ENCODE measurements at places on chromosomes 13 and 19.

DNA sequence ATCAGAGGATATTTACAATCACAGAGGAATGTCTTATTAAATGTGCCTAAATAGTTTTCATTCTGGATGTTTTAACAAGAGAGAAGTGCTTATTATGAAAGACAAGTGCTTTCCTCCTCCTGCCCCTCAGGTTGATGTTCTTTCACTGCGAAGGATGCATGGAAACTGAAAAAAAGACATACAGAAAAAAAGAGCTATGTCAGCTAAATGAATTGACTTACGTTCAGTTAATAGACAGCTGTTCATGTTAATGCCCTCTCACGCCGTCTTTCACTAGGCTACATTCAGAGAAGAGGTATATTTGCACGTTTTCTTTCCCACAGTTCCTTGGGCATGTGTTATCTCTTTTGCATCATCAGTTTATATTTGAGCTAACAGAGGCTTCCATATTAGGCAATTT lies 821.8 kb upstream of the PCDH9 start:
- no peak for DNase-seq

GRCh38 chr19:42121036-42121621 lies 11.1 kb downstream of the POU2F2 start:
- no peak for DNase-seq

GRCh38 chr19:11710313-11710712 lies 28.4 kb downstream of the ZNF823 start:
- DNase-seq, result no peak

DNA sequence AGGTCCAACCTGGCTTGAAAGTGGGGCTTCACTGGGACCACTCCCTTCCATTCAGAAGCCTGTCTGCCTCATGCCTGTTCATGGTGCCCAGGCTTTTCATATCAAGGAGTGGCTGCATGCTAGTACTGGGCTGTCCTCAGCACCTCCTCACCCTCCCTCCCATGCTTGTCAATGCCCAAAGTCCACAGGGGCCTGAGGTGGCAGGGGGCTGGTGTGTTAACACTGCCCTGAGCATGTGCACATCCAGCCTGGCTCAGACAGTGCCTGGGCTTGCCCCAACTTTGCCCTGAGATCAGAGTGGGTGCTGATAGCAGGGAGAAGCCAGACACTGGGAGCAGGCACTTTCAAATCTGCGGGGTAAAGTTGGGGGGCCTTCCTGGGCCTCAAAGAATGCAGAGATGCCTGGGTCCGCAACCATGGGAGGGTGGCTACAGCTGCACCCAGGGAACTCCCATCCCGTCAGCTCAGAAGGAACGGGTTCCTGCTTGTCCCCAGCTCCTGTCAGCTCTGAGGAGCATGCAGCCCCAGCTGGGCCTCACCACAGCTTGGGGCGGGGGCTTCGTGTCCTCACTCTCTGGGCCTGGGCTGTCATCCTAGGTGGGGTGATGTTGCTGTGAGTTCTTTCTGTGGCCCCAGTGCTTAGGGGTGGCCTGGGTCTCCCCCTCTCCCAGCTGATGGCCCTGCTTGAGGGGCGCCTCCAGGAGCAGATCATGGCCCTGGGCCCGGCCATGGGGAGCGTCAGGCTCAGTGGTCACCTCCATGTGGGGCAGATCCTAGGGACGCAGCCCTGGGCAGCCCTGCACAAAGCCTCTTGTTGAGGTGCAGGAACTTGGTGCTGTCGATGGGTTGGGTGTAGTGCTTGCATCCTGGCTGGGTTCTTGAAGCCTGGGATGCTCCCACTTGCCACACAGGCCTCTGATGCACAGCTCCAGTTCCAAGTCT lies 830.6 kb upstream of the SLITRK5 start:
- no peak for DNase-seq

DNA sequence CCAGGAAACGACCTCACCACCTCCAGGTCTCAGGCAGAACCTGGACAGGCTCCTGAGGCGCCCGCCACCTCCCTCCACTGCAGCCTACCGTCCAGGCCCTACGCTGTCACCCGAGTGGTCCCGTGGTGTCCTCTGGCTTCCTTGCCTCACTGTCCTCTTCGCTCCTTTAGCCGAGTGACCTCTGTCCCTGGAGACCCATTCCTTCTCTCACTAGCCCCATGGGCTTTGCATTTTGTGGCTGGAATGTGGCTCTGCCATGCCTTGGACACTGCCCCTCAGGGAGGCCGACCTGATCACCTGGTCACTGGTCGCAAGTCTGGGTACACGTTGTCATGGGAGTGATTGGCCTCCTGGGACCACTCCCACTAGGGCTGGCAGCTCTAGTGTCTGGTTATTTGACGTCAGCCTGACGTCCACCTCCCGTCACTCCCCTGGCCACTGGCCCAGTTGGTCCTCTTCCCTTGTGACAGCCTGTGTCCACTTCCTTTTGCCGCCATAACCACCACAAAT lies 17.9 kb downstream of the SLC25A42 start:
- no peak for DNase-seq

DNA sequence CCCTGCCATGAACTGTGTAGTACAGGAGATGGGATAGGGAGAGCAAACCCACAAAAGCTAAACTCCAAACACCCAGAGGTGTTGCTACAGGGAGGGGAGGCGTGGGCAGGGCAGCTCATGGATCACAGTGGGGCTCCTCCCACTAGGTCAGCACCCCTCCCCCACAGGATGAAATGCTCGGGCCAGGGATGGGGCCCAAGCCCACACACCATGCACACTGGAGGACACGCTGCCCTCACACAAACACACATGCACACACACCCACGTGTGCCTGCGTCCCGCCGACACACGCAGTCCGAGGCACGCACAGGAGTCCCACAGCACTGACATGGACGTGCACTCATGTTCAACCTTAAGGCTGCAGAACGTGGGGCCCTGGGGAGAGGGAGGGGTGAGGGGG lies 6.0 kb upstream of the CCNP start:
- DNase-seq, result no peak

DNA sequence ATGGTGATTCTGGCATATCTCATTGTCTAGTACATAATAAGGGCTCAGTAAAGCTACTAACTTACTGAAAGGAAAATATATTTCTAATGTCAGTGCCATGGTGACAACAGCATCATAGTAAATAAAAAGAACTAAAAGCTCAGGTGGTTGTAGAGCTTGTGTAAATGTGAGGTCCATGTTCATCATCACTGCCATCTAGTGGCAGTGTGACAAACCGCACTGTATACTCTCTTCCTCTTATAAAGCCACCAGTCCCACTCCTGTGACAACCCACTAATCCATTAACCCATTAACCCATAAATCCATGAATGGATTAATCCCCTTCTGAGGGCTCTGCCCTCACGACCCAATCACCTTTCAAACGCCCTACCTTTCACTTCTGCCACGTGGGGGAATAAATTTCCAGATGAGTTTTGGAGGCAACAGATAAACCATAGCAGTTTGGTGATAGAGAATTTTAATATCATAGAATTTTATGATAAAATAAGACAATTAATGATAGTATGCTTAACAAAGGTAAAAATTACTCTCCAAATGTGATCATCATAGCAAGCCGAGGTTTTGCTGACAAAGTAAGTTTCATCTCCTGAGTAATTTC lies 160.4 kb upstream of the SGCG start:
- DNase-seq, result peak; percentile 2

GRCh38 chr13:94224670-94225069 lies 254.8 kb downstream of the DCT start:
- no peak for DNase-seq

DNA sequence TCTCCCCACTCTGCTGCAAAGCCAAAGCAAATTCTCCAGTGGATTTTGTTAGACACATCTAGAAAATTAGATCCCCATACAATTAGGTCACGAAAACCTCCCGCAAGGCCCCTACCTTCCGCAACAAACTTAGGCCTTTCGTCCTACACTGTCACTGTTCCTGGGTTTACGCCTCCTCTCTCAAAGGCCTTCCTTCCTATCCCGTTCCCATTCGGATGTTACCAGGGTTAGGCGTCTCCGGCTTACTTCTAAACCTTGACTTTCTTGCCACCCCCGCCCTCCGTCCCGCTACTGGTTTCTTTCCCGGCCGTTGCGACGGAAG lies 754 bp downstream of the RNF6 start:
- DNase-seq, result no peak

- no peak for DNase-seq
Measured at GRCh38 chr19:51200071-51200666, 24.7 kb upstream of the CD33 start.

DNA sequence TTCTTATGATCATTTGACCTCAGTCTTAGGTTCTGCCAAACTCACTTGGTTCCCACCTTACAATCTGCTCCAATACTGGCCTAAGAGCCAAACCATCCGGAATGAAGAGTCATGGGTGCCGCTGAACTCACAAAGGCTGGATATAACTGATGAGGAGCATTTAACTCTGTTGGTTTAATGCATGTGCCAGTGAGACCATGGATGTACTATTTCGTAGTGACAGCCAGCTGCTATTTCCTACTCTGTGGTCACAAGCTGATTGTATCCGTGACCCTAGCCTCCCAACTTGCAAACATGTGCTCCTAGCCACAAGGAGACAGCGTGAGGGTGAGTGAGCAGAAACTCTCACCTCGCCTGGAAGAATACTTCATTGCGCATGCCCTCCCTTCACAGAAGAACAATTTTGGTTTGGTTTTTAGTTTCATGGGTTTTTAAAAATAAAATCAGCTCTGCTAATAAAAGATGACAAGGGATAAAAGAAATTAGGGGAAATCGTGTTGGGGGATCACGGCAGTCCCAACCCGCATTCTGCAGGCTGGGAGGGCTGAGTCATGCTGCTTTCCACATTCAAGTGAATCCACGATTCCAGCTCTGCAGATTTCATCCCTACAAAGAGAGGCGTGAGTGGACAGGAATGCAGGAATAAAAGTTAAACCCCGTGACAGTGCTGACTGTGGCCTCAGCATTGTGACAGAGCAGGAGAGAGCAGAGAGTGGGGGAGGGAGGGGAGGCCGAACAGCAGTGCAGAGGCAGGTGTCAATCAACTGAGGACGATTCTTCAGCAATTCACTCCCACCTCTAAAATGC lies 66.8 kb upstream of the RAP2A start:
- DNase-seq, result no peak

- DNase-seq, result peak; percentile 59
Measured at GRCh38 chr19:38417544-38418506, 8.2 kb downstream of the RASGRP4 start.

- no peak for DNase-seq
Measured at GRCh38 chr19:56681702-56682101, 10.1 kb upstream of the ZNF835 start.

DNA sequence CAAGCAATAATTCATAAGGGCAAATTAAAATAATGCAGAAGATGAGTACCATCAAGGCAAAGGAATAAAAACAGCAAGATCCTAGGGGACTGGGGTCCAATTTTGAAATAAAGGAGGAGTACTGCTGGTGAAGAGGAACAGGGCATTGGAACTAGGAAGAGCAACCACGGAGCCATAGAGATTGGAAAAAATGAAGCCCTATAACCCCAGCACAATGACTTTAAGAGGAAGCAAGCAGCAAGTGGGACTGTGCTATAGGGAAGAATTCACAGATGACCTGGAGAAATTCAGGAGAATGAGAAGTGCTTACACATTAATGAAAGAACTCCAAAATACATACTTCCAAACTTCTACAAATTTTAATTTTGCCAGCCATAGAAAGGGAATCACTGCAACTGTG lies 44.9 kb upstream of the ITM2B start:
- DNase-seq, result no peak
